Stimulated activated CD8-positive, alpha-beta memory T cell treated with anti-CD3 and anti-CD28 coated beads, Interleukin-7, amount 100 ng/mL, for 1 hour (primary cell): ENCODE measurements at places on chromosomes 7 and 10.

DNA sequence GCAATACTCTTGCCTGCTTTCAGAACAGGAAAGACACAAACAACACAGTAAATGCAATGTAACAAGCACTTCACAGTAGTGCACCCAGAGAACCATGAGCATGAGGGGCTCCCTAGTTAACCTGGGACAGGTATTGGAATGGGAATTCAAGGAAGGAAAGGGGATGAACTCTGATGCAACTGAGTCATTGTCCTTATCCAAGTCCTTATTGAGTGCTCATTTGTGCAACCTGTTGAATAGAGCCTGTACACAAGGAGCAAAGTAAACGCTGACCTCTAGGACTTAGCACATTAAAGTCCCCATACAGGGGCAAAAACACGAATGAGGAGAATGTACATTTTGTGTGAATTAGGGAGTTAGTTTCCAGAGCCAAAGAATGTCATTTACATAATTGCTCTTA lies 276.4 kb upstream of the BMPER start:
- no peak for DNase-seq

DNA sequence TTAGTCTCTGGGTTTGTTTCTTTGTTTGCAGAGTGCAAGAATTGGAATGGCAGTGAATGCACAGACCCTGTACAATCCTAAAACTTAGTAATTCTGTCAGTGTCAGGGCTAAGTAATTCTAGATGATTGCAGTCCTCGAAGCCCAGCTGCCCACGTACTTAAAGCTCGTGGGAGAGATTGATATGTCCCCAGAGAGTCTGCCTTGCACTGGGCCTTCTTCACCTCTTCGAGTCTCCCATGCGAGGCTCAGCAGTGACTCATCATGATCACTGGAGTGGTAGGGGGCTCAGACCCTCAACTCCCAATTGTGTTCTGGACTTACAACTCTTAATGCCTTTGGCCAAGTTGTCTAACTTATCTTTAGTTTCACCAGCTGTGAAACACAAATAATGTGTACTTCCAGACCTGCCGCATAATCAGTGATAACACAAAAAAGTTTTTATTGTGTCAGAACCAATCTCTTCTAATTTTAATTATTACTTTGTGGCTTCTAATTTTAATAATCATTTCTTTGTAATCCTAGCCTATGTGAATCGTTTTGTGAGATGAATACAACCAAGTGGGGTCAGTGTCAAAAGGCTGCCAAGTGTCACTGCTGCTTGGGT lies 345.6 kb upstream of the LRGUK start:
- no peak for DNase-seq

DNA sequence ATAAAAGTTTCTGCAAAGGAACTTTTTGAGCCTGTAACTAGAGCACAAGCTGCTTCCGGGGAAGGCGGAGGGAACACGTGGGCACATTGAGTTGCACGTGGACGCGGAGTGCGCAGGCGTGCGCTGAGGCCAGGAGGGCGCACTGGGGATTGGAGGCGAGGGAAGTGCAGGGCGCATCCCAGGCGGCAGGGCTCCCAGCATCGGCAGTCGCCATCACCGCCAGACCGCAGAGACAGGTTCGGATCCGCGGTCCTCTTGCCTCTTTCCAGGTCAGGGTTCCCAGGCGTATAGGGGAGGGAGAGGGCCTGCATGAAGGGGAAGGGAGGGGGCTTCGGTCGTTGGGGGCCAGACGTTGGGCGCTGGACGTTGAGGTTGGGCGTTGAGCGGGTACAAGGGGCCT lies at the start of gene TDRD1:
TSS of gene TDRD1 (plus strand) at position 206 of the 400 bp plus-strand sequence. CDS start 8,479 bp downstream, outside the sequence.
- no peak for DNase-seq

GRCh38 chr7:135209225-135209834 lies 2.0 kb downstream of the WDR91 start:
- DNase-seq: no peak

DNA sequence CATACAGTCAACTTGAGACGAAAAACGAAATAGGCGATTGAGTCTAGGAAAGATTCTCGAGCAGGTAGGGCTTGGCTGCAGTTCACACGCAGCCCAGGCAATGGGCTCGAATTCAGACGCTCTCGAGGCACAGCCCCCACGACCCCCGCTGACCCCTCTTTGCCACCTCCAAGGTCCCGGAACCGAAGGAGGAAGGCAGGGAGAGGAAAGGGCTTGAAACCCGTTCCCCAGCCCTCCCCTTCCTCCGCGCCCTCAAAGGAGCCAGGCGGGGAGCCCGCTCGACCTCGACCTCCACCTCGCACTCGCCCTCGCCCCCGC lies 441 bp downstream of the CCDC186 start:
- no peak for DNase-seq

DNA sequence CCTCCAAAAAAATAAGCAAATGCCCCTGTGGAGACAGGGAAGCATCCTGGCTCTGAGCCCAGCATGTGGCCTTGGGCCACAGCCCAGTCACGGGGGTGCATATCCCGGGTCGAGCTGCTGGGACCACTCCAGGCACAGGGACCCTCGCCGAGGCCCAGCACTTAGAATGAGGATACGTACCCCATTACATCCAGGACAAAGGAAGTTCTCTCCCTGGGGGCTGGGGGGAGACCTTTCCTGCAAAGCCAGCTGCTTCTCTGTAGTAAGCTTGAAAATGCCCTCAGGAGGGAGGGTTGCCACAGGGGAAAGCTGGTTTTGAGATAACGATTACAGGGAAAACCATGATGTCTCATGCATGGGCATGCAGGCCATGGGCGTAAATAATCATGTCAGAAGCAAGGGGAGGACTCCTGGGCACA lies 75.5 kb downstream of the HIPK2 start:
- no peak for DNase-seq

- DNase-seq: no peak
Measured at GRCh38 chr7:71795410-71795809, 616.7 kb downstream of the CALN1 start.

GRCh38 chr10:84429926-84430520 lies 101.6 kb downstream of the CCSER2 start:
- peak; percentile 44 for DNase-seq

DNA sequence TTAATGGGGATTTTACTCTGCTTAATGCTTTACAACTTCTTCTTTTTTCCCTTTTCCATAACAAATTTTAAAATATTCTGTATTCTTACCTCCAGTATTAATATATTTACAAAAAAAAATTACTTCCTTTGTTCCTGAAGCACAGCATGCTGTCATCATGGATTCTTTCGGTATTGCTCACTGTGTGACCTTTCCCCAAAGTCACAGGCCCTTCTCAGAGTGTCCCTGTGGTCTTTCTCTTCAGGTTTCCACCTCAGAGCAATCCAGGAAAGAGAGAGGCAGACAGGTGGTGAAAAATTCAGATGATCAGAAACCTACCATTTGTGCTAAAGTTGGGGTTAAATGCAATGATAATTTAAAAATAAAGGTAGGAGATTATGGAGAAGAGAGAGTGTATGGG lies 13.0 kb downstream of the AOAH start:
- DNase-seq: no peak

DNA sequence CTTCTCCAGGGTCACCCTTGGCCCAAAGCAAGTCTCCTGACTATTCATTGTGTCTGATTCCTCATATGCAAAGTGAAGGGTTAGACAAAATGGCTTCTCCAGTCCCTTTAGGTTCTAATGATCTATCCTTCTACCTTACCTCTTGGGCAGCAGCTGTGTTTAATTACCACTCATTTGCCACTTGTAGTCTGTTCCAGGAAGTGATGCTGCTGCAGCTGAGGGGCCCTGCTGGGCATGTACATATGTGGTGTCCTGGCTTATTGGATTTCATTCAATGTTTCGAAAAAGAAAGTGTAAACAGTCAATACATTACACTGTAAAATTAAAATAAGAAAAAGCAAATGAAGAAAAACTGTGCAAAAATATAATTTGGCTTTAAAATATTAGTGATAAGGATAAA lies 36.6 kb downstream of the SCIN start:
- DNase-seq: no peak

GRCh38 chr10:116696919-116697318 lies 45.4 kb downstream of the HSPA12A start:
- DNase-seq: no peak

DNA sequence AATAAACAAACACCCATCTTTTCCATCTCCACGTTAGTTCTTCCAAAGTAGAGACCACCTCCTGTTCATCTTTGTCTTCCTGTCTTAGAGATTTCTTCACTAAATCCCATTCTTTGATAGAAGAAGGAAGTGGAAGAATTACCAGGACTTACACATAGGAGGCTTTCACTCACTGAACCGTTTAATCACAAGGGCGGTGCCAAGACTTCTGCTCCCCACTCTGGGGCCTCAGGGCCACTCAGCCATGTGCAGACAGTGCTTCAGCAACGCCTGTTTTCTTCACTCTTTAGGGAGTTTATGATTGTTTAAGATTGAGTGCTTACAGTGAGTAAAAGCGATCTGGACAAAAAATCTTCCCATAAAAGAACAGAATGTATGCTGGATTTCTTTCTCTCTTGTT lies 63.9 kb upstream of the SORCS3 start:
- no peak for DNase-seq

GRCh38 chr10:16049782-16050181 lies 189.5 kb upstream of the MINDY3 start:
- no peak for DNase-seq

DNA sequence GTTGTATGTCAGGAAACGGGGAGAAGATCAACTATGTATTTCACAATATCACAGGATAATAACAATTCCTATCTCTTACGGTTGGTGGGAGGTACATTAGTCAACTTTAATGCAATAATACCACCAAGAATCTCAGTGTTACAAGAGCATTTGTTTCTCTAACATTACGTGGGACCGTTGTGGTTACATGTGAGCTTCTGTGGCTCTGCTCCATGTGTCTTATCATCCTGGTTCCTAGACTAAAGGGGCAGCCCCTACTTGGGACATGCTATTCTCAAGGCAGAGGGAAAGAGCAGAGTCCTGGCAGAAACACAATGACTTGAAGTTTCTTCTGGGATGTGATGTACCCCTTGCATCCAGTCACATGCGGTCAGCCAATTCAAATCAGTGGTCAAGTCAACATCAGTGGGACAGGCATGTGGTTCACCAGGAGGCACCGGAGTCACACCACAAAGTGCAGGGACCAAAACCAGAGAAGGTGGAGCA lies 2.5 kb upstream of the ZNF22 start:
- DNase-seq: no peak

DNA sequence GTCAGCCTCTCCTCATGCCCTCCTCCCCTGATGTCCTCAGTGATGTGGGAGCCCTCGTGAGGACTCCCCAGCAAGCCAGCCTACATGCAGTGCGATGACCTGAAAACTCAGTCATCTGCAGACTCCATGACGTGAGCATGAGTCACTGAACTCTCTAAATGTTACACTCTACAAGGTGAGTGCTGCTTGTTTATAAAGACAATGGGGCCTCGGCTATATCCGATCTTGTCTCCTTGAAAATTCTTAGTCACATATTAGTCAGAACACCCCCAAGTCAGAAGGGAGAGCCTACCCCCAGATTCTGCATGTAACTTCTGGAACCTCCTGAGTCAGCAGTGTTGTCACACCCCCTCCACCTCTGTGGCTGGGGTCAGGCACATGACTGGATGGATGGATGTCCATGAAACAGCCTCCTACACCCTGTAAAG lies 673.8 kb downstream of the INHBA start:
- DNase-seq: no peak

DNA sequence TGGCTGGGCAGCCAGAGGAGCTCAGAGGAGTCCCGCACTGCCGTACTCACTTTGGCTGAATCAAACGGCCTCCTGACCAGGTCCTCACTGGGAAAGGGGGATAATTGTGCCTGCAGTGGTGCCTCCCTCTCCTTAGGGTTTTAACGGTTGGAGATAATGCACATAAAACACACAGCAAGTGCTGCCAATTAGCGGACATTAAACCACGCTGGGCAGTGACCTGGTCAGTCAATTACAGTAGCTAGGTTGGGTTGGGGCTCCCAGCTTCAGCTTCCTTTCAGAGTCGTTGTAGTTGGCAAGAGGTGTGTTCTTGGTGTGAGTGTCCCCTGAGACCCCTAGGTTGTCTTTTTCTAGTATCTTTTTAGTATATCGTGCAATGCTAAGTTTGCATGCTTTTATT lies 146.6 kb downstream of the C10orf105 start:
- DNase-seq: no peak

DNA sequence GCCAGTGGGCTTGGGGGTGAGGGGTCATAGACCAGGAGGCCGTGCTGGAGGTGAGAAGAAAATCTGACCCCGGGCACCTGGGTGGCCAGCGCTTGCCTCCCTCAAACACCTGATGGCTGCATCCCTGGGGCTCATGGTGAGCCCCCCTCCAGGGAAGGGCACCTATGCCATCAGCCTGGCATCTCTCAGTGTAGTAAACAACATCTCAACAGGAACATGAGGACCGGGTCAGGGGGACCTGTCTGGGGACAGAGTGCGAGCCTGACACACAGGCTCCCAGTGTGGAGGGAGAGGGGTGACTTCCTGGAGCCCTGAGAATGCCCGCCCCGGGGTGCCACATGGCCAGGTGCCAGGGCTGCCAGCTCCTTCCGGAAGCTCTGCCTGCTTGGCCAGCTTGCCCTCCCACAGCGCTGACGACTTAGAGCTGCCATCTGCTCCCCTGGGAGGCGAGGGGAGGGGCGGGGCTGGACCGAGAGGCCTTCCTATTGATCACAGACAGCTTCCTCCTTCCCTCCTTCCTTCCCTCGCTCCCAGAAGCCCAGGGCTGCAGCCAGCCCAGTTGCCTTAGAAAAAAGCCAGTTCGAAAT lies 12.3 kb downstream of the STX1A start:
- DNase-seq: no peak

DNA sequence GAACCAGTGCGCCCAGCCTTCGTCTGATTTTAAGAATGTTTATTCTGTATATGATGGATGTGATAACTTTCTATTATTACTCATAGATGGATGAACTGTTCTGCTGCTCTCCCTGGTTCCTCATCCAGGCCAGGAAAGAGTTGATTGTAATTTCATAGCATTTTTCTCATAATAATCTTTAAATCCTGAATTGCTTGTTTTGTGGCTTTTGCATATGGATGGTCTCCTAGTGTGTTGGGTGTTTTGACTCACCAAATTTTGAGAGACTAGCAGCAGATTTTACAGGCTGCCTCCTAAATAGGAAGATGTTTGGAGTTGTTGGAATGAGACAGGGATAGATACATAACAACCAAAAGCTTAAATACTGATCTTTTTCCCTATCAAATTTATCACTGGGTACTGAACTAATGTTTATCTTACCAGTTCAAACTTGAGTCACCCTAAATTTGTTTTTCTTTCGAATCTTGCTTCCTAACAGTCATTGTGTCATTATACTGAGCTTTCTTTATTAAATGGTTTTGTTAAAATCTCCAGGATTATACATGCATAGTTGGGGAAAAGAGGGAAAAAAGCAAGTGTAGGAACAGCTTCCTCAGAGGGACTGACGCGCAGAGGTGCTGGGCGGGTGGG lies 106.0 kb upstream of the GATA3 start:
- no peak for DNase-seq

GRCh38 chr10:89384474-89385340 lies 6.9 kb downstream of the IFIT1B start:
- DNase-seq: no peak

DNA sequence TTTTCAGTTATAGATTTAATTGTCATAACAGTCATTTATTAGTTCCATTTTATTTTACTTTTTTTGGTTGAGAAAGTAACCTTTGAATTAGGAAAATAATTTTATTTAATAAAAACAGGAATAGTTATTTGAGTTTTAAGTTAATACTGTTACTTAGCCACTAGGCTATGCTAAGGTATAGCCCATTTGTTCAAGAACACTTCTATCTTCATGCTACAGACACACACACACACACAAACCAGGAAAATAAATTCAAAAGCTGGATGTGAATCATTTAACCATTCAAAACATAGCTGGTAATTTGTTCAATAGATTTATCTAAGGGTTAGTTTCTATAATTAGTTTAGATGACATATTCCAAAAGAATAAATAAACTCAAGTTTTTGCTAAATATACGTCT lies 148.4 kb downstream of the RNF133 start:
- DNase-seq: no peak
